Activated naive CD8-positive, alpha-beta T cell treated with anti-CD3 and anti-CD28 coated beads, Interleukin-2, amount 10 ng/mL, durations not matched to agents 7 days and 5 days (primary cell): ENCODE measurements at places on chromosomes 5 and 9. TPM values are rescaled to one million over a fixed set of nuclear protein-coding genes. Genes with fewer than 3 reads are reported as not detected.

- DNase-seq, result no peak
- H3K36me3 ChIP-seq, result no peaks in the 10 kb centered on the region
- H3K27ac ChIP-seq, result no peak overlapping the region
- H3K27me3 ChIP-seq, result peaks cover 3% of the 10 kb centered on the region
- no peak overlapping the region for H3K4me3 ChIP-seq
- peaks cover under 1% of the 10 kb centered on the region for H3K4me1 ChIP-seq
Measured at GRCh38 chr9:36560771-36561170, 11.9 kb upstream of the MELK start.

DNA sequence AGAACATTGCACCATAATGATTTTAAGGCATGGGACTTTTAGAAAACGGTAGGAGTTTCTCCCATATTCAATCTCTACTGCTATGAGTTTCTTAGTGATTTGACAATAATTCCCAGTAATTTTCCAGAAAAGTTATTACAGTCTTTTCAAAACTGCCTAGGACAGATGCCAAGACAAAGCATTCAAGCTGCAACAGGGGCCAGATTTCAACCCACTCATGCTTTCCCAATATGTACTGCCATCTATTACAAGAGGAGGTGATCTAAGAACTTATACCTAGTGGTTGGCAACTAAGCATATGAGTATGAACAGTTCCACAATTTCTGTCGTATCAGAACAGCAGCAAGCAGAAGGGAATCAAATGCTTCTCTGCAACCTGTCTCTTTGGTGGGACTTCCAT lies 95.1 kb upstream of the TMED7 start:
- no peaks in the 10 kb centered on the region for H3K36me3 ChIP-seq
- H3K27ac ChIP-seq, result no peak overlapping the region
- H3K4me1 ChIP-seq, result no peaks in the 10 kb centered on the region
- no peak for DNase-seq
- no peak overlapping the region for H3K4me3 ChIP-seq

LRRC19 gene
- total RNA-seq, result not detected

DNA sequence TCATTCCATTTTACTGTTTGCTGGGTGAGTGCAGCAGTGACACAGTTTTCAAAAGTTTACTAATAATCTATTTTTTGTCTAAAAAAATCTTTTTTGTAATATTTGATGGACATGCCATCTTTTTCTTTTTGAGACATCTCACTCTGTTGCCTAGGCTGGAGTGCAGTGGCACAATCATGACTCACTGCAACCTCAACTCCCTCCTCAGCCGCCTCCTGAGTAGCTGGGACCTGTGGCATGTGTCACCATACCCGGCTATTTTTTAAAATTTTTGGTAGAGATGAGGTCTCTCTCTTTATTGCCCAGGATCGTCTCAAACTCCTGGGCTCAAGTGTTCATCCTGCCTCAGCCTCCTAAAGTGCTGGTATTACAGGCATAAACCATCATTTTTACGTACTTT lies 86.0 kb downstream of the KDM4C start:
- no peaks in the 10 kb centered on the region for H3K27me3 ChIP-seq
- H3K27ac ChIP-seq, result no peak overlapping the region
- no peak for DNase-seq
- peaks cover 6% of the 10 kb centered on the region for H3K36me3 ChIP-seq

- peak overlapping the region; percentile 98 for H3K27ac ChIP-seq
- H3K27me3 ChIP-seq, result no peaks in the 10 kb centered on the region
- H3K4me1 ChIP-seq, result peaks cover 62% of the 10 kb centered on the region
- peak; percentile 59 for DNase-seq
Measured at GRCh38 chr5:178240766-178241165, 8.2 kb upstream of the PHYKPL start.

GFI1B gene
- not detected for total RNA-seq

GRCh38 chr5:1031306-1031959 lies 22.8 kb downstream of the NKD2 start:
- no peak for DNase-seq
- no peaks in the 10 kb centered on the region for H3K36me3 ChIP-seq
- H3K27me3 ChIP-seq, result no peaks in the 10 kb centered on the region
- peaks cover 1% of the 10 kb centered on the region for H3K4me1 ChIP-seq
